HuH-7 (cell line): ENCODE measurements at places on chromosomes 6 and 20.

GRCh38 chr6:119273272-119274196 lies 76.0 kb downstream of the MAN1A1 start:
- DNase-seq, result no peak

GRCh38 chr6:17349427-17349826 lies 44.0 kb upstream of the CAP2 start:
- no peak for DNase-seq

GRCh38 chr20:15900443-15900842 lies 672.8 kb downstream of the KIF16B start:
- DNase-seq, result no peak

GRCh38 chr20:43955750-43956191 lies 41.1 kb downstream of the TOX2 start:
- DNase-seq, result no peak

- peak; percentile 42 for DNase-seq
These were observed 43.1 kb downstream of the SLC17A5 start for GRCh38 chr6:73610444-73611275.

DNA sequence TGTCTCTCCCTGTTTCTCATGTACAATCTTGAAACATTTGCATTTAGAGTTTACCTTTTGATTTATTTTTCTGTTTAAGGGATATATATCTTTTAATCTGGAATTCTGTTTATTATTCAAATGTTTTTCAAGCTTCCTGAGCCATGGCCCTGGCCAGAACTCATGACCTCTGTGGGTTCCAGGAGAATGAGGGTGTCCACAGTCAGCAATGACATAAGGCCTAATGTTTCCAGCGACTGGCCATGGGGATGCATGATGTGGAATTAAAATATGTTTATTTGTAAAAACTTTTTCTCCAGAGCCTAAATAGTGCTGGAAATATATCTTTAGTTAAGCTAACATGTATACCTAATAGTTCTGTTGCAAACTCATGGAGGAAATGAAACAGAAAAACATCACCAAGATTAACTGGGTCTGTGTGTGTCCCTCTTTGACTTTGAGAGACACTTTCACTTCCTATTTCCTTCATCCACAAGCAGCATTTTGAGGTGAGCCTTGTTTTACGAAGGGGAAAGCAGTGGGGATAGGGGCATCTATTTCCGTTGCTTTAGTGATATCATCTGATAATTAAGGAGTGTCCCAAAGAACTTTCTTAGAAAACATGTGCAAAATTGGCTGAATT lies 87.6 kb downstream of the SMOC2 start:
- DNase-seq, result no peak
